Activated CD4-positive, alpha-beta T cell treated with anti-CD3 and anti-CD28 coated beads, Interleukin-10, Interleukin-2, amounts not matched to agents 100 ng/mL and 50 ng/mL, durations not matched to agents 16 hours and 8 hours (primary cell): ENCODE measurements at places on chromosomes 3 and 15.

DNA sequence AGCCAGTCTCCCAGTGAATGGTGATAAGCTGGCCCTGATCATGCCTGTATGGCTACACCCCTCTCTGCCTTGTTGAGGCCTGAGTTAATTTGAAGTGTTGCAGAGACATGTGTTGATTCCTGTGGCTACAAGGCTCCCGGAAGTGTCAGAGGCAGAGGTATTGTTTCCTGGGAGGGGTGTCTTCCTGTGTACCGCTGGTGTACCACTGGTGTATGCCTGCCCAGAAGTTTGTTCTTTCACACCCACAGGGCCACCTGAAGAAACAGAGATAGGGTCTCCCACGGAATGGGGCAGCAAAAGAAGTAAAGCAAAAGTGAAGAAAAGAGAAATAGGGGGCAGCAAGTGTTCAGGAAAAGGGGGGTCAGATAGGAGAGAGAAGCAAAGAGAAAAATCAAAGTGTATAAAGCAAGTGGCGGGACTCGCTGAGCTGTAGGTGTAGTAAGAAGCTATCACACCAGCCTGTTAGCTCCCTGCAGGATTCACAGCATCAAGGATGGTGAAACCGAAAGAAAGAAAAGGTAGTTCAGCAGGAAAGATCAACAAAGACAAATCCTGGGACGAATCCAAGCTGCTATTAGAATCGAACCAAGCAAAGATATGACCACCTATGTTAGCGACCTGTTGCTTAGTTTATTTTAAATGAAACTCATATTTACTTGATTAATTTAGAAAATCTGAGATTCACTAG is 36.6 kb upstream of the CD47 start:
- DNase-seq, result peak; percentile 86

DNA sequence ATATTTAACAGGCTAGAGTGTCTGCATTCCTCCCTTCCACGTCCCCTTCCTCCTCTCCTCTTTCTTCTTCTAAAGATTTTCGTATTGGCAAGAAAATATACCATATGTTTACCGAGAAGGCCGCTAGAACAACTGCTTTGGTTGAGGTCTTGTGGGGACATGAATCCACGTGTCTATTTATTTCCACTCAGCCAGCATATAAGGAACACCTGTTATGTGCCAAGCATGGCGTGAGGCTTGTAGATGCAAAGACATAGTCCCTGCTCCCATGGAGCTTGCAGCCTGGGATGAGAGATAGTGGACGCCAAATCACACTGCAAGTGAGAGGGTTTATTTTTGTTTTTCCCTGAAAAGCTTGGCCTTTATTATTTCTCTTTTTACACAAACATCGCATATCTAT is 57.1 kb downstream of the SLC7A14 start:
- DNase-seq, result no peak

GRCh38 chr15:41904541-41905005 is 10.7 kb upstream of the SPTBN5 start:
- peak; percentile 68 for DNase-seq

DNA sequence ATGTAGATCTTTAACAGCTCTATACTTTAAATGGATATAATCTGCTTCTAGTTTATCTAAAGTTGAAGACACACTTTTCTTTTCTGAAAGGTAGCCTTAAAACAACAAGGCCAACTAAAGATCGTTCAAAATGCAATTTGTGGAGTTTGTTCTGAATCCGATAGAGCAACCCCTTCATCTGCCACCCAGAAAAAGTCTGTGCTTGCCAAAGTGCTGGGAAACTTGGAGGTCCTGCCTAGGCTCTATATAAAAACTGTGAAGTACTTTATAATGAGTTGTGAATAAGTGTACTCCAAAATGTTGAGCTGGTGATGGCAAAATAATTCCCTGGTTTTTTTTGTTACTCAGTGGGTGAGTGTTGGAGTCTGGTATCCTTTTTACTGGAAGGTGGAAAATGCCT is 12.5 kb downstream of the GLDN start:
- DNase-seq, result no peak

GRCh38 chr3:129182390-129183185 is 1.1 kb downstream of the CNBP start:
- peak; percentile 54 for DNase-seq

DNA sequence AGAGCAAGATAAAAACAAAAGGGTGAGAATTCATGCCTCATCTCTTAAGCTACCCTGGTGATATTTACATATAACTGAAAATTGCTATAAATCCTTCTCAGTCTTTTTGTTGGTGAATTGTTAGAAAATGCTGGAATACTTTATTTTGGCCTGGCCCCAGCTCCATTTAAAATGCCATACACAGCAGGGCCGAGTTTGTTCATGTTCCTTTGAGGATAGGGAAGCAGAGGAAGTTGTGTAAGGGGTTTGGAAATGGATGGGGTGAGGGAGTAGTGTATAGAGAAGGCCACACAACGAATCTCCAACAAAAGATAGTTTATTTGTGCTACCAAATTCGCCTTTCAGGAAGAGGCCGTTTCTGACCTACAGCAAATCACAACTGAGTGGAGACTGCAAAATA is 78.6 kb upstream of the ADAMTS9 start:
- DNase-seq, result no peak

GRCh38 chr3:27220166-27220565 is 149.0 kb downstream of the NEK10 start:
- DNase-seq, result no peak

DNA sequence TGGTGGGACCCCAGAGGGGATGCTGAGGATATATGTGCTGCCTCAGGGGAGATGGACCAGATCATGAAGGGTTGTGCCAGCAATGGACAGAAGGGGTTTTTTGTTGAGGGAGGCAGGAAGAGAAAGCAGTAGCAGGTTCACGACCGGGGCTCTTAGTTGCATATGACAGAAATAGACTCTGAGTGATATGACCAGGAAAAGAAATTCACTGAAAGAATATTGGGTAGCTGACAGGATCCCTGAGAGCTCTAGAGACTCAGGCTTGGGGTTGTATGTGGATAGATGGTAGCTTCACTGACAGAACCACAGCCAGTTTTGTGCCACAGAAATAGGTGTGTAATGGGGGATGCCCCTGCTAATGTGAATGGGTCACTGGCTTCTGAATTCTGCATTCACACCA is 241.6 kb downstream of the ZNF621 start:
- no peak for DNase-seq

DNA sequence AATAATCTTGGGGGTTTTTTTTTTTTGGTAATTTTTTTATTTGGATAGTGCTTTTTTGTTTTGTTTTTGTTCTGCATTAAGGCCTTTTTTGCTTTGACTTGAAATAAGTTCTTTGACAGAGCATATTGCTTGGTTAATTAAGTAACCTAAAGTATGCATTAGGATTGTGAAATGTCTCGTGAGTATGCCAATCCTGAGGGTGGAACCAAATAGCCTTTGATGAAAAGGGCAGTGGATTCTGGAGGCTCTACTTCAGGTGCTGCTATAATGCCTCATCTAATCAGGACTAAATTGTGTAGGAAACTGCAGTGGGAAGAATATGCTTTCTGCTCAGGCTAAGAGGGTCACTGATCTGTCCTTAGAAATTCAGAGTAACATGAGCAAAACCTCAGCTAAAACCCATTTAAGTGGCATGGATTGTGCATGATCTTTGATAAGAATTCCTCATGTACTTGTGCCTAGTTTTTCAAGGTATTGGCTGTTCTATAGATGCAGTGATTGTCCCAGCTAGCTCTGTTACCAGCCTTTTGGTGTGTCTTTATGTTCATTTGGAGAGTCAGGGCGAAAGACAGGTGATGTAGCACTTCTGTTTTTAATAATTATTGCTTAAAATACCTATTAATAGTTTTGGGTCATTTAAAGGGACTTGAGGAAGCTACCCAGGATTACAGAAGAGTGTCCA is 15.4 kb downstream of the CDV3 start:
- DNase-seq, result no peak
